ENCODE measurements at places on chromosomes 13 and 19.
A peak's percentile ranks its signal among the peaks of the same experiment; 100 is the strongest.

- peak; percentile 1 for DNase-seq
These were observed 29.1 kb downstream of the VAV1 start for GRCh38 chr19:6801485-6802086.

DNA sequence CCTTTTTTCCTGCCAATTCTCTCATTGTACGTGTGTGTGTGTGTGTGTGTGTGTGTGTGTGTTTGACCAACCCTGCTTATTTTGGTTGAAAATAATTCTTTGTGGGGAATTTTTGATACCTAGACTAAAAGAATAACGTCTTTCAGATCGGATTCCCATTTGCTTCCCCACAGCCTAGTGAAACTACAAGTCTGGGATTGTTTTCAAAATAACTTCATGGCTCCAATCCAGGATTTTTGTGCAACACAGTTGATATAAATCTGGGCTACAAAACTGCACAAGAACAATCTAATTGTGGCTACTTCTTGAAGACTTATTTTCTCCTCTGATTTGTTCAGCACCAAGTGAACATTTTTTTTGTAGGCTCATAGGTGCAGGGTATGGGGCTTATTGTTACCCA lies 332.8 kb upstream of the MIR17HG start:
- DNase-seq, result no peak

DNA sequence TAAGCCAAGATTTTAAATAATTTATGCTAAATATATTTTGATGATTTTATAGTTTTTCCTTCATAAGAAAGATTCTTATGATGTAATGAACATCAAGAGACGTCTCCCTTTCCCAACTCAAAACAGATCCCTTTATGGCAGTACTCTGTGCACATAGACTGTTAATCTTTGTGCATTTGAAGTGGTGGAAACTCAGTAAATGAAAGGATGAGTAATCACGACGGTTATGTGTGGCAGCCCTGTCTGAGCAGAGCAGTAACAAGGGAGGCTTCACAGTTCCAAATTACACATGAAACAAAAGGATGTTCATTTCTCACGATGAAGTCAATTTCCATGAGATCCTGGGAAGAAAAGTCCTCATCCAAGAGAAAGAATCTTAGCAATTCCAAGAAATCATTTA lies 498.1 kb downstream of the KLF5 start:
- DNase-seq, result no peak

GRCh38 chr19:35154525-35155406 lies at the start of gene FXYD5:
Gene FXYD5 (plus strand): TSS chr19:35154735. CDS start chr19:35155551, 816 bp downstream.
- no peak for DNase-seq

DNA sequence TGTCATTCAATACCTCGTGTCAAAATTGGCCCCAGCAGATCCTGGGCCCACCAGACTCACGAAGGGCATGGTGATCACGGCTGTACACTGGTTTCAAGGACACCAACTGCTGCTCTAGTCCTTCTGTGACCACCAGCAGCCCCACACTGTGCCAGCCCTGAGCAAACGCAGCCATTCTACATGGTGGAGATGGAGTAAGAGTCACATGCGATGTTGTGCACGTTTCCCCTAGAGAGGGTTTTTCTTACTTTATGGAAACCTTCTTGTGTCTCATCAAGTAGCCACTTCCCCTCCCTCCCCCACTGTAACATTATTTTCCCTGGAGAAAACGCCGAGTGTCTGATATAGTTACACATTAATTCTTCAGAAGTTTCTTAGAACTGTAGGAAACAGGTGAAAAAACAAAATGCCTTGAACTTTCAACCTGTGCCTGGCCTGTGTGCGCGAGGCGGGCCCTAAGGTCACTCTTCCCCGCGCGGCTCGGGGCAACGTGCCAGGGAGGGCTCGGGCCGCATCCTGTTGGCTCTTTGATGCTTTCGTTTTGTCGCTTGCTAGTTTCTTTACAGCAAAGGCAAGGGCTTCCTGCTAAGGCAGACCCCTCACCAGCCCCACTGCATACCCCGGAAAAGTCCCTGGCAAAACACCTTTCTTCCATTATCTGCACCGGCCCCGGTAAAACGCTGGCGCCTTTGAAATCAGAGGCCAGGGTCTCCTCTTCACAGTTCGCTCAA lies 44.6 kb downstream of the GGACT start:
- DNase-seq, result no peak

All from hypothalamus (tissue), 51 donors.